SIG-M5 (cell line): ENCODE measurements at places on chromosomes 2 and 18.

DNA sequence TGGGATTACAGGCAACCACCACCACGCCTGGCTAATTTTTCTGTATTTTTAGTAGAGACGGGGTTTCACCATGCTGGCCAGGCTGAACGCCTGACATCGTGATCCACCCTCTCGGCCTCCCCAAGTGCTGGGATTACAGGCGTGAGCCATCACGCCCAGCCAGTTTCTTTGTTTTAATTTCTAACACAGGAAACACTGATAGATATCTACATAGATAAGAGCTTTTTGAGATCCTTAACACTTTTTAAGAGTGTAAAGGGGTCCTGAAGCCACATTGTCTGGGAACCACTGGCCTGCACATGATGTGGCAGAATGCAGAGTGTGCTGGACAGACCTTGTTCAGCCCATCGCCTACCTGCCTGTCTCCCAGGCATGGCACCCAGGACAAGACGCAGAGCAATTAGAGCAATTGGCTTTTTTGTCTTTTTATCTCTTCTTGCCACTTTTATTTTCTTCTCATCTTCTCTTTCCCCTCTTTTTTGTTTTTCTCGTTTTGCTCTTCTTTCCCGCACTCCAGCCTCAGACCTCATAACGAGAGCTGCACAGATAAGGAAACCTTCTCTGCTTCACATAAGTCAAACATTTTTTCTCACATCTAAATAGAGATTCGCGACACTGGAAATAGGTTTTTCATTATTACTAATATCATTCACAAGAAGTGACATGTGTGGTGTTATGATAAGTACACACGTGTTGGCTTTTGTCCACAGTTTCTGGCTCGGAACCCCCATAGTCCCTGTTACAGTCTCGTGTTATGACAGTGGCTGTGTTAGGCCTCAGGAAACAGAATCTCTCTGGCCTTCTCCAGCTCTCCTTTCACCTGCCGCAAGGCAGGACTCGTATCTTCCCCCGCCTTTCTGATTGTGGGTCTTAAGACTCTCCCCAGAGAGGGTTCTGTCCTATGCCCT lies 25.2 kb upstream of the GPR55 start:
- no peak for DNase-seq

GRCh38 chr18:46031741-46032140 lies 40.3 kb downstream of the PSTPIP2 start:
- no peak for DNase-seq

- DNase-seq: no peak
Observed at GRCh38 chr2:235458839-235459273, 35.0 kb upstream of the AGAP1 start.

- no peak for DNase-seq
Observed at GRCh38 chr2:37773371-37774130, 102.1 kb upstream of the CDC42EP3 start.

DNA sequence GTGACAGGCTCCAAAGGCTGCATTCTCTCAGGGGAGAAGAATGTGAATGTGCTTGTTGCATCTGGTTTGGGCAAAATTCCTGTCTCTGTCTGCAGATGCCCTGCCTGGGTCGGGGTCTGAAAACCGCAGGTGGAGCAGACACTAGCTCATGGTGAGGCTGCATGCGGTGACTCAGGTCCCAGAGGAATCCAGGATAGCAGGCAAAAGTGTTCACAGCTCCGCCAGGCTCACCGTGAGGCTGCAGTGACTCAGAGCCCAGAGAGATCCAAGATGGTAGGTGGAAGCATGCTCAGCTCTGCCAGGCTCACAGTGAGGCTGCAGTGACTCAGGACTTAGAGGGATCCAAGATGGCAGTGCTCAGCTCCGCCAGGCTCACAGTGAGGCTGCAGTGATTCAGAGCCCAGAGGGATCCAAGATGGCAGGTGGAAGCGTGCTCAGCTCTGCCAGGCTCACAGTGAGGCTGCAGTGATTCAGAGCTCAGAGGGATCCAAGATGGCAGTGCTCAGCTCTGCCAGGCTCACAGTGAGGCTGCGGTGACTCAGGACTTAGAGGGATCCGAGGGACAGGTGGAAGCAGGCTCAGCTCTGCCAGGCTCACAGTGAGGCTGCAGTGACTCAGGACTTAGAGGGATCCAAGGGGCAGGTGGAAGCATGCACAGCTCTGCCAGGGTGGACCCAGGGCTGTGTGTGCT lies 200.5 kb downstream of the ACKR3 start:
- DNase-seq: no peak

DNA sequence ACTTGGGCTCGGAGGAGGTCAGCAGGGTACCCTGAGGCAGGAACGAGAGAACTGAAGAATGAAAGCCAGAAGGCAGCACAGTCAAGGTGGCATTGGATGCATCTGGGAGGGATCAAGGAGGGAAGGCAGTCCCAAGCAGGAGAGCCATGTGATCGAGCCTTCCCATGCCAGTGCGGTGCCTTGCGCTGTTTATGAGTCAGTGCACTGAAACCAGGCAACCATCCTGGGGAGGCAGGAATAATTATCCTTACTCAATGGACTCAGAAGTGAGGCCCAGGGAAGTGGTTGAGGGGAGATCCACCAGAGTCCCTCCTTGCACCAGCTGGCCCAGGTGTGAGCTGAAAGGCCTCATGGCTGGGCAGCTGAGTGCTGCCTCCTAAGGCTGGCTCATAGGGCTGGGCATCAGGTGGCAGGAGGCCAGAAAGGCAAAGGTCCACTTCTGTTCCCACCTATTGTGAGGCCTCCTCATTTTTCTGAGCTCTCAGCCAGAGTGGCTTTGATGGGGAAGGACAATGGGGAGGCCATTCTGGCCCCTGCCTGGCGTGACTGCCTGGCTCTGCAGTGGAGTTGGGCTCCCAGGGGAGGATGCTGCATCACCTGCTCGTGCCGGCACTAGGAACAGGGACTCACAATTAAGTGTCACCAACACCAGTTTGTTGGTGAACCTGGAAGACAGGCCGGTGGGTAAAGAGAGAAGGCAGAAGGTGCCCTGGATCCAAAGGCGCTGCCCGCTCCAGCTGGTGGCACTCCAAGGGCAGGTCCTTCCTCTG lies 82.3 kb downstream of the TFCP2L1 start:
- no peak for DNase-seq

- no peak for DNase-seq
Observed at GRCh38 chr18:49630246-49630699, 68.4 kb downstream of the LIPG start.

GRCh38 chr18:22243513-22243912 lies 74.1 kb downstream of the GATA6 start:
- DNase-seq: no peak

GRCh38 chr2:102119255-102119654 lies 23.3 kb upstream of the IL1R1 start:
- DNase-seq: no peak

DNA sequence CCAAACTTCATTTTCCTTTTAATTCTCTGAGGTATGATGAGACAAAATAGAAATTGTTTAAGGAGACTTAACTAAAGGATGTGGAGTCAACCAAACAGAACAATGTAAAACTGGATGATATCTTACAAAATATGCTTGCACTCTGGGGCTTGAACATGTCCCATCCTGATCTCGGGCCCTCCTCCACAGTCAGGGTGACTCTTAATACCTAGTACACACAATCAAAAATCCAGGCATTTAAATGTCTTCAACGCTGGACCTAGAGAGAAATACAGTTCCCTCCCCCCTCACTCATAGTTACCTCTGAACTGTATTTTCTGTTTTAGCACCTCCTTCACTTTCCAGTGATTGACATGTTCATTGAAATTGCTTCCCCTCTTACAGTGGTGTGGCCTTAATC lies 36.9 kb upstream of the SERPINB2 start:
- DNase-seq: no peak
